DMS153 (cell line): ENCODE measurements at places on chromosomes 3 and 15.

DNA sequence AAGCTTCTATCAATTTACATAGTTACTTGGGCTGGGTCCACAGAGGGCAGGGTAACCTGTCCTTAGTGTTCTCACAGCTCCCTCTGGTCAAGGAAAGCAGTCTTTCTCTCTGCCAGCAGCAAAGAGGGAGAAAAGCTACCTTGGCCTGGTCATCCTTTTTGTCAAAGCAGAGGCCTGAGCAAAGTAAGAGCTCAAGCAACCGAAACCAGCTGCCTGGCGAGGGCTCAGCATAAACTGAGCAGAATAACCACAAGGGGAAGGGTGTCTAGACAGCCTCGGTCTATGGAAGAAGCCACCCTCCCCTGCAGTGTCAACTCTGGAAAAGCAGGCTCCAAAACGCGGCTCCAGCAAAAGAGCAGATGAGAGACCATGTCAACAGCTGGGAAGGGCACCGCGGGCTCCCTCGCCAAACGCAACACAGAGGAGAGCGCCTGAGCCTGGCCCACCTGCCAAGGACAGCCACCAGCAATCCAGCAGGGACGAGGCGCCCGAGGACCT lies 17.4 kb downstream of the LRIG1 start:
- DNase-seq = no peak

GRCh38 chr15:100112636-100113305 lies 229.0 kb downstream of the ADAMTS17 start:
- no peak for DNase-seq

DNA sequence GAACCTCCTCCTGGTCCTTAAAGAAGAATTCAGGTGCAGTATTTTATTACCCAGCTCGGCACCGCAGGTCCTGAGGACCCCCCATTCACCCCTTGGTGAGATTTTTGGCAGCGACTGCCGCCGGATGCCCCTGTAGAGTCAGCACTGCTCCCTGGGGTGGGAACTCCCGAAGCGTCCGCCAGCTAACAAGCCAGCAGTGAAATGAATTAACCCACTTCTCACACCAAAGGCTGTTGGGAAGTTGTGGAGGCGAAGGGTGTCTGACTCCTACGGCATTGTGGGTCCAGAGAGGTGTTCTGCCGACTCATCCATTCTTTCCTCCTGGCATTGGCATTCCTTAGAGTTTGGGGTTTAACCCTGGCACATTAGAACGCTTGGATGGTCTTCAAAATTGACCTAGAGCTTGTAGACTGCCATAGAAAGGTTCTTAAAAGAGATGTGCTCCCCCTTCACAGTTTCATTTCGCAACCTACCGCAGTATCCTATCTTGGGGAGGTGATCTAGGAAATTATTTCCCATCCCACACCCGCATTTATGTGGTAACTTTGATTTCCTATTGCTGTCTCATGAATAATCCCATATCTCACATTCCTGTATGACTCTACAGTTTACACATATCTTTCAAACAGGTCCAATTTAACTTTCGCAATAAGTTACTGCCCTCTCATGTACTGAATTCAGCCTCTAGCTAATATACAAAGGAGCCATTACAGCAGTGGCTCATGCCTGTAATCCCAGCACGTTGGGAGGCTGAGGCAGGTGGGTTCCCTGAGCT lies 879 bp upstream of the EIF5A2 start:
- no peak for DNase-seq

GRCh38 chr15:31472636-31473384 lies 146.2 kb downstream of the KLF13 start:
- DNase-seq = no peak
